ENCODE measurements at places on chromosomes 12 and 14. TPM values are rescaled to one million over a fixed set of nuclear protein-coding genes. Genes with fewer than 3 reads are reported as not detected.

Gene PNN
- total RNA-seq = 8.1 TPM

- no peak for DNase-seq
Measured at GRCh38 chr14:101600336-101600890, 39.1 kb downstream of the DIO3 start.

Gene CD9
- total RNA-seq = 1,196 TPM

Gene NAV3
- 1.2 TPM for total RNA-seq

GRCh38 chr12:25056486-25057130, 107.7 kb upstream of the BCAT1 start:
- no peak for DNase-seq

- DNase-seq = no peak
Measured at GRCh38 chr14:89757313-89757939, 197.1 kb downstream of the EFCAB11 start.

DNA sequence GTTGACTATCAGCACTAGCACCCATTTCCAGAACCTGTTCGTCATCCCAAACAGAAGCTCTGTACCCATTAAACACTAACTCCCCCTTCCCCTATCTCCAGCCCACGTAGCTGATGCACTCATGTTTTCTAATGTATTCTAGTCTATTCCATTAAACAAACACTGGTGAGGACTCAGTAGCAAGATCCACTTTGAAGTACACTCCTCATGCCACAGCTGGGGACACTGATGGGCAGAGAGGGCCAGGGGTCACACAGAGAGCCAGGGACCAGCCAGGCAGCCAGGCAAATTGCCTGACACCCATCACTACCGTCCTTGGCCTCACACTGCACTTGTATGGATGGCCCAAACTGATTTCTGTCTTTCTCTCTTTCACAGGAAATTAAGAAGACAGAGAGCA, 269.9 kb upstream of the DIO3 start:
- DNase-seq = no peak

GRCh38 chr14:66476964-66477363, 9.2 kb upstream of the CCDC196 start:
- peak; percentile 16 for DNase-seq

Gene DDX54
- 30.2 TPM for total RNA-seq

- peak; percentile 48 for DNase-seq
Measured at GRCh38 chr12:42462486-42462885, 127.1 kb downstream of the PRICKLE1 start.

Gene CCDC177
- total RNA-seq = not detected

GRCh38 chr14:105859717-105860614, 333.6 kb downstream of the TMEM121 start:
- no peak for DNase-seq

DNA sequence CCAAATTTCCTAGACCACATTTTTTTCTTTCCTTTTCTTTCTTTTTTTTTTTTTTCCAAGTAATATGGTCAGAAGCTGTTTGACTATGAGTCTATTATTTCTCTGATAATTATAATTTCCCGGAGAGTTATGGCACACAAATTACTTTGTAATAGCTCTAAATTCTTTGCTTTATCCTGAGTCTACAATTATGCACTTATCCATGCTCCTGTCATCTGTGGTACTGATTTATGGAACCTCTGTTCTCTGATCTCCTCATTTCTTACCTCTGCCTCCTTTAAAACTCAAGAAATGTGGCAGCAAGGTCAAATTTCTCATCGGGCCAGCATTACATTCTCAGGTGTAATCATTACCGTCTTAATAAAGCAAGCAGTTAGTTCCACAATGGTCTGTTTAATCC, 282.1 kb downstream of the PAWR start:
- DNase-seq = no peak

GRCh38 chr14:93522221-93522620, 91.5 kb downstream of the UNC79 start:
- no peak for DNase-seq

Measured in lung microvascular endothelial cell (primary cell).